ENCODE measurements at places on chromosomes 11 and 22.

- no peak for DNase-seq
Measured at GRCh38 chr11:86264649-86265048, 20.1 kb downstream of the EED start.

- DNase-seq = no peak
Measured at GRCh38 chr11:34588023-34588422, 32.9 kb upstream of the EHF start.

GRCh38 chr22:22955866-22956535 lies 68.4 kb downstream of the IGLL5 start:
- DNase-seq = no peak

- DNase-seq = no peak
Measured at GRCh38 chr11:113240790-113241635, 73.4 kb upstream of the TTC12 start.

- no peak for DNase-seq
Measured at GRCh38 chr11:8083871-8084281, 2.9 kb downstream of the TUB start.

DNA sequence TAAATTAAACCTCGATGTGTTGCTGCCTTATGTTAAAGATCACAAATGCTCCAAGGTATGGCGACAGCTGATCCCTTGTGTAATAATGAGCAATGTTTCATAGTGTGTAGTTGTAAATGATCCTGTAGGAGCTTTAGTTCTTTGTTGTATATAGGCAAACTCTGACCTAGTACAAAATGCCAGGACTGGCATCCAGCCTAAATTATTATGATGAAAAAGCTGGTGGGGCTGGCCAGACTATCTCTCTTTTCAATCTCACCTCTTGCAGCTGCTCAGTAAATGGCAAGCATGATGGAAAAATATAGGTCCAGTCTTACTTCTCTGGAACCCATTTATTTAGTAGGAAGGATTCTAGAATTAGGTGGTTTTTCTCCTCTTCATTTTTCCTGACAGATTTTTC lies 345.1 kb upstream of the C11orf87 start:
- no peak for DNase-seq

GRCh38 chr11:33967451-33967850 lies 75.6 kb upstream of the LMO2 start:
- no peak for DNase-seq

DNA sequence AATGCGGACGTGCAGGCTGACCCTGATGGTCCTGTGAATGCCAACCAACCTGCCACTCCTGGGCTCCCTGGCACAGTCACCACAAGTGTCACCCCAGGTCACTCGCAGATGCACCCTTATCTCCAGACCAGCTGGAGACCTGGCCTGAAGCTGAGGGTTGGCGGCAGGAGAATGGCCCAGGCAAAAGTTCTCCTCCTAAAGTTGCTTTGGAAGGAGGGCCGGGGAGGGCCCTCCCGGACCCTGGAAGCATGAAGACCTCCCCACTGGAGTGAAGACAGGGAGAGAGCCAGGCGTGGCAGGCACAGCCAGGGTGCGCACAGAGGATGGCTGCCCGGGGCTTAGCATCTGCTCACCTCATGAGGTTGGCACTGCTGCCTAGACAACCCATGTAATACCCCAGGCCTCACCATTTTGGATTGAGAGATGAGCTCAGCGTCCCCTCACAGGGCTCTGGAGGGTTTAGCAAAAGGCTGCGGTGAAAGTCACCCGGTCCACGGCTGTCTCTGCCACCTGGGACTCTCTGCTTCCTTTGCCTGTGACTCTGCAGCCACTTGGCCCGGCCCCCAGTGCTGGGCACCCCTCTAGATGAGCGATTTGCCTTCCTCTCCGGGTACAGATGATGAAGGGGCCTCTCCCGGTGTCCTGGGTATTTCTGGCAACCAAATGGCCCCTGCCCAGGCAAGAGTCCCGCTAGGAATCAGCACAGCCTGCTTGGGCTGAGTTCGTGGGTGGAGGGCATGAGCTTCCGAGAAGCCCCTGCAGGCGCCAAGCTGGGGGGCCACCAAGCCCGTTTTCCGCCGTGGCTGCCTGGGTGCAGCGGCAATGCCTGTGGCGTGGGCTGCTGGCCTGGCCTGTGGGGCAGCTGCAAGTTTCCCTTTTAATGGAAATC lies 48.3 kb upstream of the SEPTIN5 start:
- DNase-seq = no peak

GRCh38 chr11:68773521-68774193 lies 22.3 kb upstream of the TESMIN start:
- DNase-seq = no peak

- DNase-seq = no peak
Measured at GRCh38 chr11:27230192-27230572, 132.8 kb downstream of the CCDC34 start.

GRCh38 chr11:73204711-73205121 lies 13.4 kb upstream of the P2RY2 start:
- DNase-seq = peak; percentile 64

DNA sequence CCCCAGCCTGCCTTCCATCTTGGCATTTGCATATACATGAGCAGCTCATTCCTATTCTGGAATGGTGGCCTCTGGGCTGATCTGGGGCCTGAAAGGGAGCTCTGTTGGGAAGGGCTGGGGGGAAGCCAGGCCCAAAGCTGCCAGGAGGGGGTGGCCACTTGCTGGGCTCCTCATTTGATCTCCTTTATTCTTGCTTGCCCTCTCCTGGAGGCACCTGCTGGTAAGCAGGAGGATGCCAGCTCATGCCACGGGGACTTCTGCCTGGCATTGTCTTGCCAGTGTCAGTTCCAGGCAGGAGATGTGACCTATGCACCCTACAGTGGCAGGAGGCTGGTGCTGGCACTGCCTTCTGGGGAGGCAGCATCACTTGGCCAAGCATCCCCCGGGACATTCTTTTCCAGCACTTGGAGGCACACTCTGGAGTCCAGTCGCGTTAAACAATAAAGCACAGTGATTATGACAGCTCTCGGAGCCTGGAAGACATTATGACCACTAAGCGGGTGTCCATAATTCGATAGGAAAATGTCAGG lies 128.3 kb downstream of the NTM start:
- DNase-seq = no peak

DNA sequence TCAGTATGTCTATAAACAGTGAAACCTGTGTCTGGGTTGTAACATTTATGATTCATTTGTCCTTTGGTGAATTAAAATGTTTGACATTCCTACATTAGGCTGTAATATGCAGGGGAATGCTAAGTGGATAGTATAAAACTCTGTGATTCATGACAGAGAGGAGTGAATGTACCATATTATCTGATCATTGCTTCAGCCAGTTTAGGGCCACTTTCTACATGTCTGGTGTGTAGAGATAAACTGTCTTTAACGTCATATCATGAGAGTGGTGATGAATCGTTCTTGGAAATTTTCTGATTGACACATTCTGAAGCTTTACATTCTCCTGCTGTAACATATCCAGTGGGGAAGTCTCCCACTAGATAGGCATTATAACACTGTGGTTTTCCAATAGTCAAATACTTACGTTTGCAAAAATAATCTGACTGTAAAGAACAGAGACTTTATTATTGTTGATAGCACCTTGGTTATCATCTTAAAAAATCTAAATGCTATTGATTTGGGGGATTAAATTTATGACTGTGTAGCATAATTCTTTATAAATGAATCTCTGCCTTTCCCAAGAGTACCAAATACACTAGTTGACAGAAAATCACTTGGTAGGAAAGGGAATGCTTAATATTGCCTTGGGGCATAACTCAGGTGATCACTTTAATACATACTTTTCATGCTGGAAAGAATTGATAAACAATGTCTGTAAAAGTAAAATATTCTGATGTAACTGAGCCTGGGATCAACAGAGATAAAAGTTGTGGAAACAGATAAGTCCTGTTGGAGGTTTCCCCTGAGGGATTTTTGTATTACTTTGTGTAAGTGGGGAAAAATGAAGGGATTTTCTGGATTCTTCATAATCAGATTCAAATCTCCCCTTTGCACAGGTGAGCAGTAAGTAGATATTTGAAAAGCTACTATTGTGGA lies 427.9 kb downstream of the JRKL start:
- no peak for DNase-seq

DNA sequence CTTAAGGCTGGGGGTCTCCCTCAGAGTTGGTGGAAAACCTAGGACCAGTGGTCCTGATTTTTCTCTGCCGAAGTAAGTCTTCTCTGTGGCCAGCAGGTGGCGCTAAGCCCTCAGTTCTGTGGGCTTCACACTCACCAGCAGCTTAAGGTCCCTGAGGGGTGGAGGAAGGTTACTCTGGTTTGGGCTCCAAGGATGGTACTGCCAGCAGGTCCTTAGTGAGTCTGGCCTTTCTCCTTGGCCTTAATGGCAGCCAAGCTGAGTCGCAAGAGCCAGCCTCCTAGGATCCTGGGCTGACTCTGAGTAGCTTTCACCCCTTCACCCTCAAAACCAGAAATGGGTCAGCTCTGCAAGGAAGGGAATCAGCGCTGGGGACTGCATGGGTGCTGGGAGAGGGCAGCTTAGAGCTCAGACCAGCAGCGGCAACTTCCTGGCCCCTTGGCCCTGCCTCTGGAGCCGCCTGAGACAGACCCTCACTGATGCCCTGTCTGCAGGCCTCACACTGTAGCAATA lies 4.4 kb downstream of the KCNJ11 start:
- no peak for DNase-seq

- no peak for DNase-seq
Measured at GRCh38 chr11:2991452-2992233, 486 bp downstream of the NAP1L4 start.

DNA sequence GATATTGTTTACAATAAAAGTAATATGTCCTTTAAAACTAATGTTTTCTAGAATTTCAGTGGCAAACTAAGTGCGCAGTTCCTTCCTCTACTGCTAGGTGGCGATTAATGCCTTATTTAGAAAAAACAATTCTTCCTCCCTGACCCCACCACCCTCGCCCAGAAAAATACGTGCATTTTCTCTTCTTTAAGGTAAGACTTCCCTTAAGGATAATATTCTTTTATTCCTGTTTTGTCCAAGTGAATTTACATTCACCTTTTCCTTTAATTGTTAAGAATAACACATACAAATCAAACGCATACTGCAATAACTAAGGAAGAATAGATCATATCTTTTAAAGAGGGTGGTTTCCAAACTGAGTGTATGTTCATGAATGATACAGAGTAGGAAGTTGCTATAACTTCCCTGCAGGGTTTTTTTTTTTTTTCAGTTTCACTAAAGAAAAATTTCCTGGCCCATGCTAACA lies 17.0 kb upstream of the PSMA1 start:
- peak; percentile 25 for DNase-seq

- no peak for DNase-seq
Measured at GRCh38 chr22:42820045-42820763, 36.9 kb downstream of the ARFGAP3 start.

GRCh38 chr11:71940561-71941219 lies 11.8 kb downstream of the RNF121 start:
- DNase-seq = no peak

DNA sequence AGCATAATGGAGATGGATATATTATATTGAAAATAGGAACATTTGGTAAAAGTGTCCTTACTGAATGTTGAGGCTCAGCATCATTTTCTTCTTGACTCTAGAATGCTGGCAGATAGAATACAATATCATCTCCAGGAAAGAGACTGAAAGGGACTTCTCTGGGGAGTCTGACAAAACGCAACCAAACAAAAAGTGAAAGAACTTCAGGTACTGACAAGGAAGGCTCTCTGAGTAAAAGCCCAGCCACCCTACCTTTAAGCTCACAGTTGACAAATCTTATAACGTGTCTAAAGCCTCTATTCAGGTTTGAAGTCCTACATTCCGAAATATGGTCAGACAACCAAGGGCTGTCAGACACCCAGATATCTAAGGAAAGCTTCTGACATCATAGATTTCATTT lies 590.8 kb downstream of the SOX6 start:
- no peak for DNase-seq

Measured in tibial artery (tissue), 4 donors.